ENCODE measurements at places on chromosomes 2 and 18.

- no peak for DNase-seq
These were observed 32.2 kb downstream of the GPR39 start for GRCh38 chr2:132448771-132449170.

GRCh38 chr2:160351956-160352355 lies 141.7 kb downstream of the RBMS1 start:
- no peak for DNase-seq

DNA sequence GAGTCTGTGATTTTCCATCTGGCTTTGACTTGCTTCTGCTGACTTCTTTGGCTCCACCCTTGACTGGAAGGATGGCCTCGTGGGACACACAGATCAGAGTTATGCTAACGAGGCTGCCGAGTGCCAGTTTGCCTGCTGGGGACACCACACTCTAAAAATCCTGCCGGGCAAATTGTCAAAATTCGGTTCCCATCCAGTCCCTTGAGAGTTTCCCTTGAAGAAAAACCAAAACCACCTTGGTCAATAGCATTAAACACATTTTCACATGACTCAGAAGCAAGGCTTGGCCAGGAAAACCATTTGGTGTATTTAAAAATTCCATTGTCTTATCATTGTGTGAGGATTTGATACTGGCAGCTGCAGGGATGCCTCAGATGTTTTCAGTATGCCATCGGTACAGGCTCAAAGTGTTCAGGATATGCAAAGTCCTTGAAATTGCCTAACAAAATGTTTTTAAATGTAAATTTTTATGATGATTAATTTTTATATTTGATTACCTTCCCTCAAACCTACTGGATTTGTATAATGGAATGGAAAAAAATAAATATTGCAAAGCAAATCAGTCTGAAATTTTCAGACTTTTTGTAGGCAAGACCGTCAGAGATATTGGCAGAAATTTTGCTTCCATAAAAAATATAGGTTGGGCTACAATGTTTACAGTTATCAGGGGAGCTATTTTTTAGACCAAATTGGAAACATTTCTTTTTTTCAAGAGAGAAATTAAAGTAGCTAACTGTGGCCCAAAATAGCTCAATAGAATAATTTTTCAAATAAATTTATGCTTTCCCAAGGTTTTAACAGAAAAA lies 41.6 kb downstream of the KCNE4 start:
- no peak for DNase-seq

DNA sequence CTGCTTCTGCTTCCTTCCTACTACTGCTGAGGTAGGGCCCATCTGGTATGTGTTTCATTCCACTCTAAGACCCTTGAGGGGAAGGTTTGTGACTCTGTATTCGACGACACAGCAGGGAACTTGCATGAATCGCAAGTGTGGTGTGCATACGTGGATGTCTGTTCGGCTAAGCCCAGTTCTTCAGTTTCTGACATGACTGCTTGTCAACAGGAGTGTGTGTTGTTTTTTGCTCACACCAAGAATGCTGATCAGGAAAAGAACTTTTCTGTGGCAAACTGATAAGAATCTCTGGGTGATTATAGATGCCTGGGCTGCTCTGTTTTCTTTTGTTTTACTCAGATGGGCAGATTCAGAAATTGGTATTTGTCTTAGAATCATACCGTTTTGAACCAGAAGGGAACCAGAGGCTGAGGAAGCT lies 22.0 kb downstream of the TNFRSF11A start:
- no peak for DNase-seq

DNA sequence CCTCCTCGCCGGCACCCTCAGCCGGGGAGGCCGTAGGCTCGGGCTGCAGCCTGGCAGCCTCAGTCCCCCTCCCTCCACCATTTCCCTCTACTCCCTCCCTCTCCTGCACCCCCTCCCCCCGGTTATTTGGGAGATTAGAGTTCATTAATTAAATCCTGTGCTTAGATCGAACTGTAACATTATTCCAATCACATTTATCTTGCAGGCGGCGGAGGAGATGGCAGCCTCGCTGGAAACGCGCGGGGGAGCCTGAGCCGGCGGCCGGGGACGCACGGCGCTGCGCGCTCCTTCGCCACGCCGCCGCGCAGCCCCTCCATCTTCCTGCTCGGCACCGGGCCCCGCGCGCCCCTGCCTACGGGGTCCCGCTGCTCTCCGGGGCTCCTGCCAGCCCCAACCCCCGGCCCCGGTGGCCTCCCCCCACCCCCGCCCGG lies at the start of gene ST8SIA3:
ST8SIA3 (plus strand) TSS at position 287 of the 431 bp plus-strand sequence. CDS start 290 bp downstream, outside the sequence.
- no peak for DNase-seq

GRCh38 chr2:191086706-191087105 lies 64.1 kb downstream of the STAT4 start:
- no peak for DNase-seq

Data from esophagus muscularis mucosa (tissue), 4 donors.